Epithelial cell of prostate (primary cell): ENCODE measurements at places on chromosomes 1 and 21.

DNA sequence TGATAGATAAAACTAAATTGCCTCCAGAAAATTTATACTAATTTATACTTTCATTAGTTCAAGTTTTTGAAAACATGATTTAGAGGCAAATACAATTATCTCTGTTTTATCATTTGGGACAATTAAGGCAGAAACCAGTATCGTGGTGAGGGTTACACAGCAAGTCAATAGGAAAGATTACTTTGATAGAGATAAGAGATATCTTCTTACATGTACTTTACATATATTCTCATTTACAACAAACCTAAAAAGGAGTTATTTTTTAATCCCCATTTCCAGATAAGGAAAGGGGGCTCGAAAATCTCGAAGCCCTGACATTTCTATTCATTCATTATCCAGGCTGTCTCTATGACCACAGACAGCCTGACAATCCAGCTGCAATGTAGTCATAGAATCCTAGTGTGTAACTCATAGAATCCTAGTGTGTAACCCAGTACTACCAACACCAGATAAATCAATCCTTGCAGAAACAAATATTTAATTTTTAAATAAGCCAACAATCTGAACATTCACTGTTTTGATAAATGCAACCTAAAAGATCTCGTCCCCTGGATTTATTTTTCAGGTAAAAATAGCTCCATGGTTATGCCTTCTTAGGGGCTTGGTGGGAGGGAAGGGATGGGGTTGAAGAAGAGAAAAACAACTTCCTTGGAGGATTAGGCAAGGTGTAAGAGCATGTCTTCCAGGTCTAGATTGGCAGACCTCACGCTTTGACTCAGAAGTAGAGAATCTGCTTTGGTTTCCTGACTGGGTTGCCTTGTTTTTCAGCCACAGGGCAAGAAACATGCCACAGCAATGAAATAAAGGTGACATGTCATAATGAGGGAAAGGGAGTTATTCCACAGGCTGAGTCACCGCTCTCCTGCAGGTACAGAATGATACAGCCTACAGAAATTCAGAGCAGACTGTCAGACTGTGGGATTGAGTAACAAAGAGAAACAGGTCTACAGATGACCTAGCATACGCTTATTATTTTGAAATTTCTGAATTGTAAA is 45.6 kb downstream of the IRF2BP2 start:
- peak; percentile 99 for DNase-seq

DNA sequence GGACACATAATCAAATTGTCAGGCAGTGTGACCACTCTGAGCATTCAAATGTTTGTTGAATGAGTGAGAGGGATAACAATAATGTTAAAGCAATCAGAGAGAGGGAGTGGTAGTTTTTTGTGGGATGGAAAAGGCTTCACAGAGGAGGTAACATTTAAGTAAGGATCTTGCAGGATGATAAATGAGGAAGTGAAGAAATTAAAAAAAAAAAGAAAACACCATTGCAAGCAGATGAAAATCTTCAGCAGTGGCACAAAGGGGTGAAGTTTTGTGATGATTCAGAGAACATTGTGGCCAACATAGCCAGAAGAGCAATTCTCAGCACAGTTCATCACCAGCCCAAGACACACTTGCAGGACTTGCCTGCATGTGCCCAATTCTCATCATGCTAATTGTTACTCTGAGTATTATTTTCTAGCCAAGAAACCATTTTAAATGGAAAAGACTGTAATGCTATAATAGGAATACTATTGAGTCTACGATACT is 35.0 kb downstream of the OVGP1 start:
- DNase-seq: no peak

- DNase-seq: no peak
Observed at GRCh38 chr1:247487057-247487456, 29.2 kb upstream of the OR2B11 start.

GRCh38 chr1:89540406-89540970 is 15.9 kb downstream of the LRRC8B start:
- DNase-seq: no peak

GRCh38 chr1:192696082-192696481 is 60.1 kb downstream of the RGS13 start:
- DNase-seq: no peak

DNA sequence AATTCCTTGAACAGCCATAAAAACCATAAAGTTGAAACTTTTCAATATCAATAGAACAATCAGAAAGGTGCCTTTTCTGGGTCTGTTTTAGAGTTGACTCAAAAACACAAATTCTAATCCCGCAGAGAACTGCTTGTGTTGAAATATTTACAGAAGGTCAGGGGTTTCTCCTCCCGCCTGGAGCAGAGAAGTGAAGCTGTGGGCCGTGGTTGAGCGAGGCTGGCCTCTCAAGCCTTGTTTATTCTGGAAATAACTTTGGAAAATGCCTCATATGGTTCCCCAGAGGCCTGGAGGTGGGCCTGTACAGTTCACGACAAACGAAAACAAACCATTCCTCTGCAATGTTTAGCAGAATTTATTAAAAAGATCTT is 90.8 kb upstream of the ERRFI1 start:
- DNase-seq: no peak
